Bone marrow (tissue), 2 donors: ENCODE measurements at places on chromosomes 6 and 20.

DNA sequence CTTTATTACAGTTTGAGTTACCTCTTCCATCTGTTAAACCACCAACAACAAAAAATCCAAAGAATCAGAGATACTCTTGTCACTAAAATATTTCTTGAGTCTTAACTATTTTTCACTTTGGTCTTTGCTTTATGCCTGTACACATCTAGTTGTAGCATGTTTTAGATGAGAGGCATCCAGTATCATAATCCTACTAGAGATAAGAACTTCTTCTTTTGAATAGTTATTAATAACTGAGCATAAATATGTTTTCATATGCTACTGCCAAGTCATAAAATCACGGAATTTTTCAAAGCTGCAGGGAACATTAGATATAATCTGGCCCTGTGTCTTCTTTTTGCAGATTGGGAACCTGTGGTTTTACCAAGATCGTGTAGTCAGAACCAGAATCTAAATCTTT is 55.3 kb downstream of the STK4 start:
- DNase-seq: no peak

DNA sequence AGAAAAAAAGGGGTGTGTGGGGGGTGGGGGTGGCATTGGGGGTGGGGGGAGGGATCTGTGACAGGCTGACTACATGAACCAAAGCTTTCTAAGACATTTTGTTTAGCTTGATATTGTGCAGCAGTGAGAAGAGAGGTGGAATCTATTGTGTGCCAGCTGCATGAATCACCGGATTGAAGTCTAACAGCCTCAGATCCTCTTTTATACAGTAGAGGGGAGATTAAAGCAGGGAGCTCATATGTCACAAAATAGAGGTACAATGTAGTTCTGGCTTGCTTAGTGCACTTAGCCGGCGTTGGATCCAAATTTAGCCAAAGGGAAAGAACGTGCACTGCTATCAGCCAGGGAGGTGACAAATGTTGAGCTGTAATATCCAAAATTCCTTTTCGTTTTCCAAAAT is 404.2 kb upstream of the CITED2 start:
- DNase-seq: no peak

DNA sequence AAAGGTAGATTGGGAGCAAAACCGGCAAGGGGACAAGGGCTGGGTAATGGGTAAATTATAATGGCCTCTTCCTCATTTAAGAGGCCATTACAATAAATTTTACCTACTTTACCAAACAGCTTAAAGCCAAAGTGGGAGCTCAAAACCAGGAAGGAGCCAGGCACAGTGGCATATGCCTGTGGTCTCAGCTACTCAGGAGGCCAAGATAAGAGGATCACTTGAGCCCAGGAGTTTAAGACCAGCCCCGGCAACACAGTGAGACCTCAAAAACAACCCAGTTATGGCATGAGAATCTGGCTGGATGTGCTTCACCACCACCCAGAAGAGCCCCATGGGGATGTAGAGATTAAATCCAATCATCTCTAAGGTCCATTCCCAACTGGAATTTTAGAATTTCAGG is 52.9 kb upstream of the TAF8 start:
- DNase-seq: no peak

DNA sequence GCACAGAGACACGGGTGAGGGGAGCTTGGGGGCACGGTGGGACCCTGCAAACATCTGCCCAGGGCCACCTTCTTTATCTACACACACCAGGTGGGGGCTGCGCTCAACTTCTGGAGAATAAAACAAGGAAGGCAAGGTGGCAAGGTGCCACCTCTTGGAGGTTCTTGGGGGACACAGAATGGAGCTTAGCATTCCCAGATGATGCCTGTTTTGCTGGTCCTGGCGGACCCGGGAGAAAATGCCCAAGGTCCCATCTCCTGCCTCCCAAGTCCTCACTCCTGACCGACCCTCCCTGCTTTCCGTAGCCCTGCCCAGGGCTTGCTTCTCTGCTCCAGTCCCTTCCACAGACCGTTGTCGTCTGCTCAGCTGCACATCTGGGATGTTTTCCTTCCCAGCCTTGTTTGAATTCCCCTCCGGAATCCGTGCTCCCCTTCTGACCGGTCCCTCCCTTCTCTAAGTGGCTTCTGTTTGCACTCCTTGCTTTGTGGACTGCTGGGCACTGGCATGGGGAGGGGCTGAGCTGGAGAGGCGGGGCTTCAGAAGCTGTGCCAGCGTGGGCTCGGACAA is 13.1 kb downstream of the ITPR3 start:
- DNase-seq: no peak

GRCh38 chr20:63698739-63699465 is 2.5 kb downstream of the TNFRSF6B start:
- DNase-seq: no peak

DNA sequence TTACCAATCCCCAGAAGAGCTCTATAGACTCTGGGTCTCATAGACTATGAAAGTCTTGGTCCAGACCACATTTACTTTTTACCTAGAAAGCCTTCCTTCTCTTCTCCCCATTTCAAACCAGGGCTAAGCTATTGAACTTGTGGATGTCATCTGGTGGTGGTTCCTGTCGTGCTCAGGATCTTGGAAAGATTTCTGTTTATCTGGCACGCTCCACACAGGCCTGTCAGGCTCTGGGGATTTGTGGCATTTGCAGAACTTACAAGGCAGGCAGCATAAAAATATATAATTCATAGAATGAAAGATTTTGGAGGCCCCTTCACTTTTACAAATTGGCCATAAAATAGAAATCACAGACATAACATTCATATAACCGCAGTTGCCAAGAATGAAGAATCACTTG is 188.1 kb downstream of the UST start:
- DNase-seq: no peak

DNA sequence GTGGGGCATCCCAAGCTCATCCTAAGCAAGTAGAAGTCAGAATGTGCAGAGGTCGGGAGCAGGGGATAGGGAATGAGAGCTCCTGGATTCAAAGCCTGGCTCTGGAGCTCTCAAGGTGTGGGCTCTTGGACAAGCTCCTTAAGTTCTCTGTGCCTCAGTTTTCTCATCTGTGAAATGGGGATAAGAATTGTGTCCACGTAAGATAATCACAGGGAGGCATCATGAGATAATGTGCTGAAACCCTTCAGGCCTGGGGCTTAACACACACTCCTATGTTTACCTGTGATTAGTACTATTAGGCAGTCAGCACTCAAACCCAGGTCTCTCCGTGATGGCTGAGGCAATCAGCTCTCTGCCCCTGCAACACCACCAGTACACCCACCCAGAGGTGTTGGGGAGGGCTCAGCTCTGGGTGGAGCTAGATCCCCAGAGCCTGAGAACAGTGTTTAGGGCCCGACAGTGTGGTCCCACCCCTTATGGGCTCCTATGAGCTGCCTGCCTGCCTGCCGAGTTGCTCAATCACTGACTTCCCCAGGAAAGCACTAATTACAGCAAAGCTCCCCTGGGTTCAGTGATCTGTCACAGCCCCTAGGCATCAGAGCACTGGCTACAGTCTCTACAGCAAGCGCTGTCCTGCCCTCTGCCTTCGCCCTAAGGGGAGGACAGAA is 6.3 kb upstream of the SIRPA start:
- DNase-seq: peak; percentile 31

DNA sequence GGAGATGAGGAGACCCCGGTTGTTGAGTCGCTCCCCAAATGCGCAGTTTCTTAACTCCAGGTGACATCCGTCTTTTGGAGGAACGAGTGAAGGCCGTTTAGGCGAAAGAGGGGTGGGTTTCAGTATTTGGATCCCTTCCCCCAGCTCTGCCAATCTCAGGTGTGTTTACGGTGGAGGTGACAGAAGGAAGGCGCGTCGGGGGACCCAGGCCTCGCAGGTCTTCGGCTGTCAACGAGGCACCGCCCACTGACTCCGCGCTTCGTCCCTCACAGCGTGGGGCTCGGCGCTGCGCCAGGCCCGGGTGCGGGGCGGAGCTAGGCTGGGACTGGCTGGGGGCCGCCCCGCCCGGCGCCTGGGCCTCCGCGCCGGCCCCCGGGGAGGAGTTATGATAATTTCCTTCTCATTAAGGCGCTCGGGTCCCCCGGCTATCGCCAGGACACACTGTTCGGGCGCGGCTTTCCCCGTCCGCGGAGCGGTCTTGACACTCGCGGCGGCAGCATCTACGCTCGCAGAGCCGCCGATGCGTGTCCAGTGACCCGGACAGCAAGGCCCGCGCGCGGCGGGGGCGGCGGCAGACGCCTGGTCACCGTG is at the start of gene TFAP2C:
Gene TFAP2C, plus strand, starts transcription at position 434 of the 591 bp plus-strand sequence. CDS start 239 bp downstream, outside the sequence.
- DNase-seq: no peak

- no peak for DNase-seq
Measured at GRCh38 chr6:128914051-128914450, 31.1 kb downstream of the LAMA2 start.

GRCh38 chr6:118174071-118174470 is 267.0 kb downstream of the SLC35F1 start:
- DNase-seq: no peak

GRCh38 chr20:42270539-42270938 is 652.4 kb upstream of the CHD6 start:
- DNase-seq: no peak

- no peak for DNase-seq
Measured at GRCh38 chr6:9921366-9921765, 493.5 kb downstream of the TFAP2A start.

GRCh38 chr20:53708129-53708968 is 114.7 kb upstream of the ZNF217 start:
- peak; percentile 42 for DNase-seq

DNA sequence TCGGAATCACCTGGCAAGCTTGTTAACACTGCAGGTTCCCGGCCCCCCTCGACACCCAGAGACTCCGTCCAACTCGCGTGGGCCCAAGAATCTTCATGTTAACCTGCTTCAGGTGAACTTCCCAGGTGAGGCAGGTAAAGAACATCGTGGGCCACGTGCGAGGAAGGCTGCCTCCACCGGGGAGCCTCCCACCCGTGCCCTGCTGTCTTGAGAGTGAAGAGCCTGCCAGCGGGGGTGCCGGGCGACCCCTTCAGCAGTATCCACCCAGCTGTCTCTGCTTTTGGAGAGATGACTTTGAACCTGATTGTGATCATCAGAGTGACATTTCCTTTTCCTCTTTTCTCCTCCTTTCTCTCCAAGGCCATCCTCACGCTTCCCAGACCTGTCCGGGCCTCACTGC is 22.9 kb upstream of the RTF2 start:
- DNase-seq: no peak

GRCh38 chr6:139028215-139028657 is 309 bp upstream of the ABRACL start:
- DNase-seq: no peak

DNA sequence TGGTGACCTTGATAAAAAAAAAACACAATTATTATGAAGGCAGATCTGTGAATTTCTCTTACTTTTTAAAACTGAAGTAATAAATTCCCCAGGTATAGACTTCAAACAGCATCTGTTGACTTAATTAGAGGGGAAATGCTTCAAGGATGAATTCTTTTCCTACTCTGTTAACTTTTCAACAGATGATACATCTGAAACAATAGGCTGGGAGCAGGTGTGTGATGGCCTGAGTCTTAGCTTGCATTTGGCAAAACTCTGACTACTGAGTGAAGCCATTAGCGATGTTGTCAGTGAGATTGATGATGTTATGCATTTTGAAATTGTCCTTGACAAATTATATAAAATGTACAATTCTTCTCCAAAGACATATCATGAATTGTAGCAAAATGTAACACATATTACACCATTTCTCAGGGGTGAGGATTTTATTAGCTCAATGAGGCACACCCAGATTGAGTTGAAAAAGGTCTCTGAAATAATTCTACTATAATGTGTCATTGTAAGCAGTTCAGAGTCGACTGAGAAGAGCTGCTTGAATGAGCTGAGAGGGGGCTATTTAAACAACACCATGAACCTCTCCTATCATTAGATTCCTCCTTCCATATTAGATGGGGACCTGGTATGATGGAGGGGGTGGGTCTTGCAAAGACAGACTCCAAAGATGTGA is 39.6 kb upstream of the OGFRL1 start:
- no peak for DNase-seq

DNA sequence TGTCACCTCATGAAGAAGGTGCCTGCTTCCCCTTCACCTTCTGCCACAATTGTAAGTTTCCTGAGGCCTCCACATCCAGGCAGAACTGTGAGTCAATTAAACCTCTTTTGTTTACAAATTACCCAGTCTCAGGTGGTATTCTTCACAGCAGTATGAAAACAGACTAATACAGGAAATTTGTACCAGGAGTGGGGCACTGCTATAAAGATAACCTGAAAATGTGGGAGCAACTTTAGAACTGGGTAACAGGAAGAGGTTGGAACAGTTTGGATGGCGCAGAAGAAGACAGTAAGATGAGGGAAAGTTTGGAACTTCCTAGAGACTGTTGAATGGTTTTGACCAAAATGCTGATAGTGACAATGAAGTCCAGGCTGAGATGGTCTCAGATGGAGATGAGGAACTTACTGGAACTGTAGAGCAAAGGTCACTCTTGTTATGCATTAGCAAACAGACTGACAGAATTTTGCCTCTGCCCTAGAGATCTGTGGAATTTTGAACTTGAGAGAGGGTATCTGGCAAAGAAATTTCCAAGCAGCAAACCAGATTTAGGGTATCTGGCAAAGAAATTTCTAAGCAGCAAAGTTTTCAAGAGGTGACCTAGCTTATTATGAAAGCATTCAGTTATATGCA is 23.5 kb upstream of the COL21A1 start:
- no peak for DNase-seq

GRCh38 chr6:98838032-98838431 is 3.7 kb downstream of the POU3F2 start:
- no peak for DNase-seq

GRCh38 chr6:133040094-133040802 is 200.9 kb upstream of the EYA4 start:
- no peak for DNase-seq

DNA sequence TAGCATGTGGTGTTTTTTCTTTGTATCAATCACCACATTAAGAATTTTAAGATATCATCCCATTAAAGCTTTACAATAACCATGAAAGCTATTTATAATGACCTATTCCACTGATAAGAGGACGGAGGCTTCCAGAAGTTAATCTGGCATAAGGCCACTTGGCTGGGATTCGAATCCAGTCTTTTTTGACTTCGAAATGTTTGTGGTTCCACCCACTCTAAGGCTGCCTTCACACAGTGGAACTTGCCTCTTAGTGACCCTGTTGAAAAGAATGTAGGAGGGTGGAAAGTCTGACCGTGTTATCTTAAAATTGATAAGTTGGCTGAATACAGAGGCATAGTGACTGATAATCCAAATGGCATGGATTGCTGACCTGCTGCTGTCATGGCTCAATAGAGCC is 959.7 kb downstream of the KIF16B start:
- DNase-seq: no peak

DNA sequence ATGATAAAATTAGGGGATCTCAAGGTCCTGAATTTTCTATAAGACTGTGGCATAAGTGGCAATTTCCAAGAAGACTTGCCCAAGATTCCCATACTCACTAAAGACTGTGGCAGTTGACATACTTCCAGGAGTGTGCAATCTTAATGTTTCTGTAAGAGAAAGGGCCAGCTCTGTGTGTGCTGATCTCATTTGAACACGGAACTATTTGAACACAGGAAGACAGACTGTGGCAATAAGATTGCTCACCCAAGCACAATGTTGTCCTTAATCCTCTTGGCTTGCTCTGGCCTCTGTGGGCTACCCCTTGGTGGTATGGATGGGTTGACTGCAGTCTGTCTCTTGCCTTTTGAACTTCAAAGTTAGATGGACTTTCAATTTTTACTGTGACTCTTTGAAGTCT is 151.4 kb downstream of the PHF3 start:
- no peak for DNase-seq
